Liver (tissue), 10 donors: ENCODE measurements at places on chromosomes 6 and 20.

DNA sequence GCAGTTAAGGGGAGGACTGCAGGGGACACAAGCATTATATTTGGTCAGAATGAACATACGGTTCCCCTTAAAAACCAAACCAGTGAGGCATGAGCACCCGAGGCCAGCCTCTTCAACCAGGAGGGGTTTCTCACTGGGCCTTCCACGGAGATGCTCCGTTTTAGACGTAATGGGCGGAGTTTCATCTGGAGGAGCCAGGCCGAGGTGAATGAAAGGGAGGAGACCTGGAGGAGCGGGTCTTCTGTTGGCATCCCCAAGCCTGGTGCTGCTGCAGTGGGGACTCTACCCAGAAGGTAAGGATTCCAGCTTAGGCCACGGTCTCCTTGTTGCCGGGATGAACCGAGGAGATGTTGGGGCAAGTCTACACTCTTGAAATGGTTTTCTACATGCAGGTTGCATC lies 47.4 kb downstream of the ADNP start:
- DNase-seq, result no peak

GRCh38 chr6:137193256-137194070 lies 20.0 kb upstream of the IL22RA2 start:
- DNase-seq, result no peak

GRCh38 chr6:6927521-6928361 lies 180.0 kb upstream of the RREB1 start:
- DNase-seq, result no peak

- peak; percentile 43 for DNase-seq
Measured at GRCh38 chr6:71277926-71278600, 10.5 kb upstream of the OGFRL1 start.

GRCh38 chr20:35000922-35001595 lies 45.4 kb downstream of the MYH7B start:
- no peak for DNase-seq

DNA sequence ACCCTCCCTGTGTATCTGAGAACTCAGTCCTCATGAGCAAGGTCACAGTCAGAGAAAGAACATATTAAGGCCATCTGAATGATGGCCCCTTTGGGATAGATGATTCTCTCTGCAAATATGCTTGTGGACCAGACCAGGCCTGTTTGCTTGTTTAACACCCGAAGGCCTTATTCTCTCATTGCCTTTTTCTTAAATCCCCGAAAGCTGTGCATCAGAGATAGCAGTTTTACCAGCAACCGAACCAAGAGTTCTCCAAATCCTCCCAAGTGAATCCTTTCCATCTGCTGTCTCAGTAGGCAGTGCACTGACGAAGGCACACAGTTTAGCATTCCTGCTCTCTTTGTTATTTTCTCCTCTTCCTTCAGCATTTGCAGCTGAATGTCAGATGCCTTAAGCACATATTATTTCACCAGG lies 79.8 kb downstream of the TRMT6 start:
- DNase-seq, result no peak

GRCh38 chr20:2206957-2207769 lies 88.6 kb upstream of the TGM3 start:
- DNase-seq, result peak; percentile 77

DNA sequence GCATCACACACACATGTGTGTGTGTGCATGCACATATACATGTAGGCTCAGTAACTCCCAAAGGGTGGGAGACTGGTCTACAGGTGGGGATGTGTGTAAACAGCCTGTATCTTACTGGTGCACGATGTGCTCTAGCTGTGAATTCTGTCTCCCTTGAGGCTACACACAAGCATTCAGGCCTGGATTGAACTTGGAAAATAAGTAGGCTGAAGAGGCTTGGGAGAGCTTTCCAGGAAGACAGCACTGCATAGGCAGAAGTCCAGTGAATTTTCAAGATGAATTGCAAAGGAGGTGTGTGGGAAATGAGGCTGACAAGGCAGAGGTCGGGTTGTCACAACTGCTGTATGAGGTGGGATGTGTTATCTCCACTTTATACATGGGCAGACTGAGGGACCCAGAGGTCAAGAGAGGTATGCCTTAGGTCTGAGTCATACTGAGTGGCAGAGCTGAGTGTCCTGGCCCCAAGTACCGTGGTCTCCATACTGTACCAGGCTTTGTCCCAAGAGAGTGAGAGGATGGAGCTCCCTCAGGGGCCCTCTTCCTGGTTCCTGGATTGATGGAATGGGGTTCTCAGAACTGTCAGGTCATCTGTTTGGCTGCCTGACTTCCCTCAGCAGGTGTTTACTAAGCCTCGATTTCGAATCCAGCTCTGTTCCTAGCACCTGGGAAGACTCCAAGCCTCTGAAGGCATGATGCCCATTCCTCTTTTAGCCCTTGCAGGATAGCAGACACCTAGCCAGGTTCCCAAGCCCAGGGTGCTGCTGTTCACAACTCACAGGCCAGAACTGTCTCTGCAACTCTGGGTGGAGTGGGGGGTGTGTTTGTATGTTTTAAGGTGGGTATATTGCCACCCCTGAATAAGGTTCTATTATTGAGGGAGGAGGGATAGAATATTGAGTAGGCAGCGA lies 14.4 kb downstream of the SNPH start:
- no peak for DNase-seq

GRCh38 chr6:124694139-124694705 lies 268.0 kb upstream of the RNF217 start:
- no peak for DNase-seq

GRCh38 chr6:71238351-71238750 lies 50.3 kb upstream of the OGFRL1 start:
- no peak for DNase-seq

DNA sequence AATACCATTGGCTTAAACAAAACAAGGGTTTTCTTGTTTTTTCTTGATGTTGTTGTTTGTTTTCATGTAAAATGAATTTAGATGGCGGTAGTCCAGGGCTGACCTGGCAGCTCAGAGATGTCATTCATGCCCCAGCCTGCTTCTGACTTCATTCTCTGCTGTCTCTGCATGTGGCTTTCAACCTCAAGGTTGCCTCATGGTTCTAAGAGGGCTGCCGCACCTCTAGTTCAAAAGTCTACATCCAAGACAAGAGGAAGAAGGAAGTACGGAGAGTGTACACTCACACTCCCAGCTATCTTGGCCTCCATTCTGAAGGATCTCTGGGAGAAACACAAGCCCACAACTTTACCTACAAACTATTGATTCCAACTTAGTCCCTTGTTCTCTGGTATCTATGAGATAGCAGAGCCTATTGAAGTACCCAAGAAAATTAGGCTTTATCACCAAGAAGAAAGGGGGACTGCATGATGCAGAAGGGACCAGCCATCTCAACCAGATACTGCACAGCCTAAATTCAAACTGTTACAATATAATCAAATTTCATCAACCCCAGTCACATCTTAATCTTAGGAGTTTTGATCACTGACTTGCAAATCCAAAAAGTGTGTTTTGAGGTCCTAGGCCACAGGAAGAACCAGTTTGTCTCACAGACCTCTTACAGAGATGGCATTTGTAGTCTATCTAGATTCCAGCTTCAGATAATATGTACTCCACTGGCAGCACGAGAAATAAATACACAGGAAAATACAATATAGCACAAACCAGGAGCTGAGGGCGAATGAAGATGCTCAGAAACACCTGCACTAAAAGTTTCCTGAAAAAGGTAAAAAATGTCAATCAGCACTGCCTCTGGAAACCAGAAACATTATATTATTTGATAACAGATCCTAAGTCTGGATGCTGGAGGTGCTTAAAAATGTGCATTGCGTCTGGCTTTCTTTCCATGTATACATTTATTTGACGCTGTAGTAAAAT lies 866 bp upstream of the BTN3A3 start:
- DNase-seq, result no peak

DNA sequence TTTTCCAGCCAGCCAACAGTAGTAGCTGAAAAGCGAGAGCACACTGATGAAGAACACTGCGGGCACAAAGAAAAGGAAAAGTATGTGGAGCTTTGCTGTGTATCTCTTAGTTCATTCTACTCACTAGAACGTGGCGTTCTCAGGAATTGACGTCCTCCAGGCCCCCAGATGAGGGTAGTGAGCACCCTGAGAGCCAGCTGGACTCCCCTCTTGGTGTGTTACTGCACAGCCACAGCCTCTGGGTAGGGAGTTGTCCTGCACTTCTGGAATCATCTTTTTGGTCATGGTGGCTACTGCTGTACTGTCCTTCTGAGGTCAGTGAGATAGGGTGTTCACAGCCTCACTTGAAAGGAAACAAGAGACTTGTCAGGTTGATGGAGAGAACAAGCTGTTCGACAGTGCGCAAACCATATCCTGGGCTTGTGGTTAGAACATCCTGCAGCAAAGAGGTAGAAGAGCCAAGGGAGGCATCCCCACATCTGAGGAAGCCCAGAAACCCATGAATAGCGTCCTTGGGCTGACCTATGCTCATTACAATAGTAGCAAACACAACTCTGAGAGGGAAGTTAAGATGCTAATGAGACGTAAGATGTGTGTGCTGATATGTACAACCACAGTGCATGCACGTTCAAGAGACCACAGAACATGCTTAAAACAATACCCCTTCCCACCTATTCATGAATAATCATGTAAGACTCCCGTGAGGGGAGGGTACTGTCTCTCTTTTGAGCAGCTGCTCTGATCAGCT lies 14.6 kb upstream of the HLA-F start:
- no peak for DNase-seq

- DNase-seq, result peak; percentile 56
Measured at GRCh38 chr6:73580247-73581149, 59.7 kb upstream of the EEF1A1 start.

- DNase-seq, result no peak
Measured at GRCh38 chr6:68760485-68760884, 125.4 kb downstream of the ADGRB3 start.
